ENCODE measurements at places on chromosomes 6 and 20. TPM values are rescaled to one million over a fixed set of nuclear protein-coding genes. Genes with fewer than 3 reads are reported as not detected.

OSTM1 gene
- total RNA-seq: 31.6 TPM

ZFP57 gene
- total RNA-seq: not detected

- H3K27me3 ChIP-seq: no peaks in the 10 kb centered on the region
- H3K27ac ChIP-seq: no peak overlapping the region
- no peaks in the 10 kb centered on the region for H3K4me1 ChIP-seq
- no peak for DNase-seq
- no peaks in the 10 kb centered on the region for H3K36me3 ChIP-seq
These were observed 83.4 kb upstream of the NEDD9 start for GRCh38 chr6:11315743-11316437.

- no peaks in the 10 kb centered on the region for H3K27me3 ChIP-seq
- no peak for DNase-seq
- no peak overlapping the region for H3K27ac ChIP-seq
- H3K4me1 ChIP-seq: no peaks in the 10 kb centered on the region
These were observed 9.5 kb downstream of the BMP7 start for GRCh38 chr20:57256908-57257307.

- no peaks in the 10 kb centered on the region for H3K27me3 ChIP-seq
- H3K4me3 ChIP-seq: no peak overlapping the region
- DNase-seq: no peak
- H3K27ac ChIP-seq: no peak overlapping the region
- H3K36me3 ChIP-seq: no peaks in the 10 kb centered on the region
- H3K4me1 ChIP-seq: no peaks in the 10 kb centered on the region
These were observed 1.5 kb upstream of the MAS1L start for GRCh38 chr6:29489286-29489685.

GRCh38 chr20:33311996-33312395, 29.0 kb downstream of the BPIFB1 start:
- DNase-seq: no peak
- H3K27me3 ChIP-seq: no peaks in the 10 kb centered on the region
- H3K4me1 ChIP-seq: no peaks in the 10 kb centered on the region
- H3K36me3 ChIP-seq: no peaks in the 10 kb centered on the region
- no peak overlapping the region for H3K4me3 ChIP-seq

DNA sequence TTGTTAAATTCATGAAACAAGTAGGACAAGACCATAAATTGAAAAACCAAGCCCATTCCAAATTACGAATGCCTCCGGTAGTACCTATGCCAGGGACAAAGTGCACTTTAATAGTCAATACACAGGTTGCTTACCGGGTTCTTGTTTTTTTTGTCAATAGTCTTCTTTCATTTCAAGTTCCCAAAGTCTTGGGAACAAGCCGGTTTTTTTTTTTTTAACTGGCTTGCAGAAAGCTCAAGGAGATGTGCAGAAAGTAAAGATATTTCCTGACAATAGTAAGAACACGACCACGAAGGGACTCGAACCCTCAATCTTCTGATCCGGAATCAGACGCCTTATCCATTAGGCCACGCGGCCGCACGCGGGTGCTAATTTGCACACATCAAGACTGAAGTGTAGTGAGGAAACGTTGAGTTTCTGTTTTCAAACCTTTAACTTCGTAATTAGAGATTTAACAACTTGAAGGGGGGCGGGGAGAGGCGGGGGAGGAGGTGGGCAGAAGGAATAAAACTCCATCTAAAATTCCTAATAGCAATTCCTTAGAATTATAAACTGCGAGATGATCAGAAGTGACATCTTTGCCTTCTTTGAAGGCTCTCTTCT, 181.0 kb downstream of the TRIM27 start:
- H3K27ac ChIP-seq: no peak overlapping the region
- H3K4me3 ChIP-seq: no peak overlapping the region
- no peaks in the 10 kb centered on the region for H3K4me1 ChIP-seq
- H3K36me3 ChIP-seq: no peaks in the 10 kb centered on the region
- peaks cover 33% of the 10 kb centered on the region for H3K27me3 ChIP-seq

Measured in right lobe of liver (tissue), 6 donors.